ENCODE measurements at places on chromosomes 4 and X.

GRCh38 chrX:40008791-40009461, 88.8 kb downstream of the BCOR start:
- DNase-seq: no peak

- no peak for DNase-seq
These were observed 515.7 kb downstream of the RPA4 start for GRCh38 chrX:97399400-97399799.

DNA sequence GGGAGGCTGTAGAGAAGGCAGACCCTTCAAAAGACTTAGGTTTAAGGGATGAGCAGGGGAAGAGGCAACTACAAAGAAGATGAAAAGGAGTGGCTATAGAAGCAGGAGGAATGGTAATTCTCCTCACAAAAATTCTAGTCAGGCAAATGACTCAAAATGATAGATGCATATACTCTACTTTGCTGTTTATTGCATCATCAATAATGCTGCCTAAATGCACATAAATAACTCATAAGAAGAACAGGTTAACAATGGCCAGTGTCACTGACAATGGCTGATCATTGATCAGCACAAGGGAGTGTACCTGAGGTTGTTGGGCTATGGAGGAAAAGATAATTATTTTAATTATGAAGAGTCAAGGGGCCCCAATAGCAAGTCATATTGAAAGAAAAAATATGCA, 184.7 kb upstream of the ETNPPL start:
- DNase-seq: no peak

GRCh38 chr4:150209140-150209829, 131.0 kb downstream of the DCLK2 start:
- DNase-seq: no peak

DNA sequence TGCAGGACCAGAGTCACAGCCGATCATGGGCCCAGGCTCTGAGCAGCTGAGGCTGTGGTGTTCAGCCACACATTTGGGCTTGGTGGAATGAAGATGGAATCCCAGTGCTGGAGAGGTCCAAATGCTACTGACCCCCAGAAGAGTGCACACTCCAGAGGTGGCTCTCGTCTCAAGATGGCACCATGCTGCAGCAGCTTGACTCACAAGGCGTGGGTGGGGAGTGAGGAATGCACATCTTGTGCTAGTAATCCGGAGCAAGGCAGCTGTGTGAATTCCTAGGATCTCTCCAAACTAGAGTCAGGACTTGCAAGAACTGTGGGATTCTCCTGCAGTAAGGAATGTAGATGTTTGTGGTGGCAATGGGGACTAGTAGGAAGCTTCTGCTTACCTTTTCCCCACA, 28.7 kb downstream of the RAB28 start:
- DNase-seq: no peak

GRCh38 chr4:113008716-113009115, 40.7 kb upstream of the ANK2 start:
- DNase-seq: no peak

GRCh38 chr4:109994415-109994827, 81.7 kb downstream of the EGF start:
- DNase-seq: no peak

DNA sequence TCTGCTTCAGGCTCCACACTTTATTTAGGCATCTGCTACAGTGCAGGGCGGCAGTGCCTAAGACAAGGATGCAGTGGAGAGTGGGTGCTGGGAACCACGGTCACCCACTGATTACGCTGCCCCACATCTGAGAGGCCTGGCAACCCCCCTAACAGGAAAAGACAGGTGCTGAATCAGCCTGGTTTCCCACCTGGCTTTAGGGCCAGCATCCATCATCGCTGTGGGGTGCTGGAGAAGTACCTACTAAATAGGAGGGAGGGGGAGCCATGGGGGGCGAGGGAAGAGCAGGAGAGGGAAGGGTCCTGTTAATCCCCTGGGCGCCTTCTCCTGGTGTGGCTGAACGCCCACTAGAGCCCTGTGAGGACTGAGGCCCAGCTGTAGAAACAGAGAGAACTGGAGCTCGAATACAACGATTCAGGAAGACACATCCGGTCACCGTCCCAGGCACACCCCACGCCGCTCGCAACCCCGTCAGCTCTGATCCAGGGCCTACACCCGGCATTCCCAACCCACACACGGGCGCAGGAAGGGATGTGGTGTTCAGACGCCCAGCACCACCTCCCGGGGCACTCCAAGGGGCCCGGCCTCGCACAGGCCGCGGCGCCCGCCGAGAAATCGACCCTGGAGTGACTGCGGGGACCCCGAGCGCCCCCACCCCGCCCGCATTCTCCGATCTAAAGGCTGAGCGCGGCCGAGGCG, 554 bp downstream of the DCTD start:
- DNase-seq: peak; percentile 17

GRCh38 chrX:109774706-109775105, 41.6 kb upstream of the ACSL4 start:
- DNase-seq: no peak

DNA sequence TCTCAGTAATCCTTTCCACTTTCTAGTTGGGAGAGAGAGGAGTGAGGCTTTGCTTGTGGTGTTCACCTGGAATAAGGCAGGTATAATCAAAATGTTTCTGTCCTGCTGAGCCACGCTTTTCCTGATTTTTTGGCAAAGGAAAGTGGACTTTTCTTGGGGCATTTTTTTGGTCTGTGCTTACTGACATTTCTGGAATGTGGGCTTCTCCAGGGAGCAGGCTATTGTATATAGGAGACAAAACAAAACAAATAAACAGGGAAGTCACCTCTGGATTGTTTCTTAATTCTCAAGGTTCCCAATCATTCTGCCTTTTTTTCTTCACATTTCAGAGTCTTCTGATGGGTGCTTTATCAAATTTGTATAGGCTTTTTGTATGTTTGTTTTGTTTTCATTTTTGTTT, 25.7 kb upstream of the RP2 start:
- no peak for DNase-seq

- DNase-seq: no peak
These were observed 593.0 kb upstream of the TENM3 start for GRCh38 chr4:181650033-181650825.

DNA sequence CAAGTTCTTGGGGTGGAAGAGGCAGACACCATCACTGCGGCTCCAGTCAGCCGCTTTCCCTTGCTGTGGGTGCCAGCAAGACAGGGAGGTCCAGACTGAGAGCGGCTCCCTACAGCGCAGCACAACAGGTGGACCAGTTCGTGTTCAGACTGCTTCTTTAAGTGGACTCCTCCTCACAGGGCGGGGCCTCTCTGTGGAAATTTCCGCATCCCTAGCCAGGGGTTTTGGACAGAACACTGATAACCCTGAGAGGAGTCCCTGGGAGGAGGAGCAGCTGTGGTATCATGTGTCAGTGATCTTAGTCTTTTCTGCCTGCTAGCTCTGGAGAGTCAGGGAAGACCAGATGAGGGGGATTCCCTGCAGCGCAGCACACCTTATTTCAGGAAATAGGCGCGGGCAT, 48.5 kb downstream of the MAGEC2 start:
- no peak for DNase-seq

DNA sequence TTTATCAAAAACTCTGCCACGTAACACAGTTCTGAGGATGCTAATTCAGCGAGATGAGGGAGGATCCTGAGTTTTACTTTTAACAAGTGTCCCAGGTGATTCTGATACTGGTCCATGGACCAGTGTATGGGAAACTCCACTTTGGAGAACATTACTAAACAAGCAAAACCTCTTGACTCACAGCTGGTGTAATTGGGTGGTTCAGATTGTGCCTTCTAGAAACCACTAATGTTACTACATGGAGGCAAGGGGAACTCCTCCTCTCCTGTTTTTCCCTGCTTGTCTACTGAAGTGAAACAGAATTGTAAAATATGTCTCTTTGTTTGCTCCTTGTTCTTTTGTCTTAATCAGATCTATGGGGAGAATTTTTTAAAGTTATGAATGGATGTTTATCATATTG, 62.6 kb downstream of the FRAS1 start:
- DNase-seq: no peak

DNA sequence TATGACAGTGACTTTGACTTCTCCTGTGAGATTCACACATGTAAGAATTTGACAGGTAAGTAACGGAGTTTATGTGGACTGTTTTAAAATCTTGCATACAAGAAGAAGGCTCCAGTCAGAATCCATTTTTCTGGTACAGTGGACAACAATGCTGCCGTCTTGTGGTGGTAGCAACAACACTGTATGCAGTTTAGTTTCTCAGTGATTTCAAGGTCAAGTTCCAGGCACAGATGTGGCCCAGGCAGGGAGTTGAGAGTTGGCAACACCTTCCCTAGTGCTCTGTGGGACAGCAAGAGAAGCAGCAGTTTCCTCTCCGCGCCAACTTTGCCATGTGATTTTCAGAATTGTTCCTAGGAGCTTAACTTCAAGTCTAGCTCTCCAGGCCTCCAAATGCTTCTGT, 56.0 kb upstream of the STPG2 start:
- no peak for DNase-seq

GRCh38 chr4:78336093-78336943, 215.3 kb upstream of the ANXA3 start:
- DNase-seq: no peak

DNA sequence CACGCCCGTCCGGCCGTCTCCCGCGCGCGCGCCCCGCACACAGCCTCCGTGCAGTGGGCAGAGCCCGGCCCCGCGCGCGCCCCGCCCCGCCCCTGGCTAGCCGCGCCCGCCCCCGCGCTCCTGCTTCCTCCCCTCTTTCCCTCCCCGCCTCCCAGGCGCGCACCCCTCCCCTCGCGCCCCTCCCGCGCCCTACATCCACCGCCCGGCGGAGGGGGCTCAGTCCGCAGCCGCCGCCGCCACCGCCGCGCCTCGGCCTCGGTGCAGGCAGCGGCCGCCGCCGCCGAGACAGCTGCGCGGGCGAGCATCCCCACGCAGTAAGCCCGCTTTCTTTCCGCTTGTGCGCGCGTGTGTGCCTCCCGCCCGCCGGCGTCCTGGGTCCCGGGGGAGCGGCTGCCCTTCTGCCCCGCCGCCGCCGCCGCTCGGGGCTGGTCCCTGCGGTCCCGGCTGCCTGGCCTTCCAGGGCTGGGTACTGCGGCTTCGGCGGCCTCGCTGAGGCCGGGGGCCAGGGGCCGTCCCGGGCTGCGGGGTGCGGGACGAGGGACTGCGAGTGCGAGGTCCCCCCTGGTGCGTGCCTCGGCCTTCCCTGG, at the start of gene FHL1:
Gene FHL1, plus strand, starts transcription at position 219 of the 587 bp plus-strand sequence.
- no peak for DNase-seq

GRCh38 chr4:110617646-110618580, 5.0 kb downstream of the PITX2 start:
- no peak for DNase-seq

- DNase-seq: no peak
These were observed 41.5 kb downstream of the SOWAHB start for GRCh38 chr4:76856243-76857073.

DNA sequence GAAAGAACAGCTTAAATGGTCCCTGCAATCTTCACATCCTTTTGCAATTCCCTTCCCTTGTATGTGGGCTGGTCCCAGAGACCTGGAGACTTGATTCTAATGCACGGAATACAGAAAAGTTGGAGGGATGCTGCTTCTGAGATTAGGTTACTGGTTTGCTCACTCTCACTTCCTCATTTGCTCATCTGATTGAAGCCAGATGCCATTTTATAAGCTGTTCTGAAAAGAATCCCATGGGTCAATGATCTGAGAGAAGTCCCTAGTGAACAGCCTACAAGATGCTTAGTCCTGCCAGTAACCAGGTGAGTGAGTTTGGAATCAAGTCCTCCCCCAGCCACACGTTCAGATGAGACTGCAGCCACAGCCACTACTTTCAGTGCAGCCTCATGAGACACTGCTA, 35.9 kb downstream of the MAGEA1 start:
- DNase-seq: no peak

DNA sequence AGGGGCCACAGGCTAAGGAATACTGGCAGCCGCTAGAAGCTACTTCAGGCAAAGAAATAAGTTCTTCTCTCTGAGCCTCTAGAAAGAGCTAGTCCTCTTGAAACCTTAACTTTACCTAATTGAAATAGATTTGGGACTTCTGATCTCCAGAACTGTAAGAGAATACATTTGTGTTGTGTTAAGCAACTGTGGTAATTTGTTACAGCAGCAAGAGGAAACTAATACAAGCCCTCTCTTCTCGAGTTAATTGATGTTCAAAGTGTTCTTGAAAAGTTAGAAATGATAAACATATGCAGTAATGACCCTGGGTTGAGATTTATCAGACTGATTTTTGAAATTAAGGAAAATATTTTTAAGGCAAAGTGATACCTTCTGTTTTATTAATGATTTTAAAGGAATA, 172.8 kb downstream of the ANTXR2 start:
- DNase-seq: no peak

DNA sequence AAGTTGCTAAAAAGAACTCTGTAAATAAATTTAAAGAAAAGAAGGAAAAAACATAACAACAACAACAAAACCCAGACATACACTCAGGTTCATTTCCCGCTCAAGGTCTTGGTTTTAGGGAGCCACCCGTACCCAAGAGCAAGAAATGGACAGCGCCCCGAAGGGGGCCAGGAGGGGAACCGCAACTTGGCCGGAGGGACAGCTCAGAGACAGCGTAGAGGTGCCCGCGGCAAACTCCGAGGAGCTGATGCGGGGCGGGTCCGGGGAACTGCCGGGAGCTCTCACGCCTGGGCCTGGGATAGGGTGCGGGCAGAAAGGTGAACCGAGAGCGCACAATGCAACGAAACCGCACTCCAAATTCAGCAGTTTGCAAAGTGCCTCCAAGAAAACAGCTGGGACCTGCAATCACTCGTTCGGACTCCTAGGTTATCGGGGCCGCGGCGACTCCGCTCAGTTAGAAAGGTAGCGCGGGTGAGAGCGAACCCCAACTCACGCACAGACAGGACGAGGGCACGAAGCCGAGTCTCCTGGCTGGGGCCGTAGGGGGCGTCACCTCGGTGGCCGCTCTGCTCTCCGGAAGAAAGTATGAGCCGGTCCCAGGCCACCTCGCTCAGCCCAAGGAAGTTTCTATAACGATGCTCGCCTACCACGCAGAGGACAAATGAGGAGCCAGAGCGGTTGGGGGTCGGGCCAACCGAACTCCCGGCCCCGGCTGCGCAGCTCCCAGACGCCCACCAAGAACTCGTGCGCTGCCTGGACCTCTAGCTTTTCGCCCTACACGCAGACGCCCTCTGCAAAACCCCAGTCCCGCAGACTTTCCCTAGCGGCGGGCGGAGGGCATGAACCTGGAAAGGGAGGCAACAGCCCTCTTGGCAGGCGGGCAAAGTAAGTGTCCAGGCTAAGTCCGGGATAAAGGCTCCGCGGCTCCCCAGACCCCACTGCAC, 1.4 kb downstream of the NDNF start:
- no peak for DNase-seq

DNA sequence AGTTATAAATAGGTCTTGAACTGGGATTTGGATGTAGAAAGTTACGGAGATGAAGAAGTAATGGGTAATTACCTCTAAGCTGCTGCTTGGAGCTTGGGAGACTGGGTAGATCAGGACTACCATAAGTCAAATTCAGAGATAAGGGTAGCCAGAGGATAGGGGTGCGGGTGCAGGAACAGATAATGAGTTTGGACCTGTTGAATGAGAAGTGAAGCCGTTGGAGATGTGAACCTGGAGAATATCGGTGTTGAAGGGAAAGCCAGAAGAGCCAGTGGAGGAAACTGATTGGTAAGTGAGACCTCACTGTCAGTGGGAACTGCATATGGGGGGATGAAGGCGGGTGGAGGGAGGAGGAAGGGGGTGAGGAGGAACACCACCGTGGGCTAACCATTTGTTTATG, 618 bp upstream of the FOXO4 start:
- DNase-seq: no peak

All from stimulated activated CD8-positive, alpha-beta memory T cell treated with anti-CD3 and anti-CD28 coated beads, Interleukin-7, amount 100 ng/mL, for 24 hours (primary cell).